ENCODE measurements at places on chromosomes 12 and 14.

GRCh38 chr12:124777399-124778372 is 86.0 kb downstream of the SCARB1 start:
- DNase-seq: peak; percentile 39

DNA sequence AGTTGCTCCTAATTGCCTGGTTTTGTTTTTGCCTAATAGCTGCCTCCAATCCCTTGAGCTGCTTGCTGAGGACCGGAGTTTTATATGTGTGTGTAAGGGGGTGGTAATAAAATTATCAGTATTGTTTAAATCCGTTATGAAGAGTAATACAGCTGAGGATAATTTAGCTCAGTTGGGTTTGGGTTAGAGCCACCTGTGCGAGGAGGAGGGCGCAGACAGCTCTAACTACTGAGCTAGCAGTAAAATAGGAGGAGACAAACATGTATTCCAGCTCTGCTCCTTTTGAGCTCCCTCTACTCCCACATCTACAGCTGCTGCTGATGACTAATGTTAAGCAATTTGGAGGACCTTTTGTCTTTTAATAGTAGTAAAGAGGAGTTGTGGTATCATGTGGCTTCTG is 61.5 kb downstream of the SPATS2 start:
- peak; percentile 86 for DNase-seq

- no peak for DNase-seq
Measured at GRCh38 chr14:61517911-61518384, 177.4 kb upstream of the HIF1A start.

DNA sequence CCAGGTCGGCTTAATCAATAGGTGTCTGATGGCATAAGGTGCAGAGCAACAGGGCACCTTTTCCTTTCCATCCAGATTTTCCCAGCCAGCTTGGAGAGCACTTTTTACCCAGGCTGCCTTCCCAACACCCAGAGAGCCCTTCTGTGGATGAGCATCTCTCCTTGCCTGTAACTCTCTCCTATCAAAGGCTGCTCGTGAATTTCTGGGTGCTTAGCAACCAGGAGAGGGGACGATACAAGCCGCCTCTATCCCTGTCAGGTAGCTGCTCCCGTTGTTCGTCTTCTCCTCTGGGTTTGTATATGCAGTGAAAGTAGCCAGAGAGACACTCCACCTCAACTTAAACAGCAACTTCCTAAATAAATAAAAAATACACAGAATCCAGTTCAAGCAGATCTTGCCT is 124.2 kb downstream of the CACNA1C start:
- no peak for DNase-seq

DNA sequence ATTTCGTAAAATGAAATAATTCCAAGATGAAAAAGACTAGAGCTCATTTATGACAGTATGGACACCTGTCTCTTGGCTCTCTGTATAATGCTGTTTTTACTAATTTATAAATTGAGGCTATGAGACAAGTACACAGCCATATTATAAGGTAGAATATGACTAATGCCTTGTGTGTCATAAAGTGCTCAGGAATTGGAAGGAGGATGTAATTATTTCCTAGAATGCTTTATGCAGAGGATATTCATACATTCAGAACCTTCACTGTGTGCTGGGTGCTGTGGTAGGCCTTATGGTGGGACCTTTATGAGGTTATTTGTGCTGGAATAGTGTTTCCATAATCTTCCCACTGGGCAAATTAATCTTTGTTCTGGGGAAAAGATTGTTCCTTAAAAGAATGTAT is 13.3 kb downstream of the PCNX1 start:
- no peak for DNase-seq

- DNase-seq: peak; percentile 36
Measured at GRCh38 chr12:49974677-49975317, 2.0 kb downstream of the AQP6 start.

DNA sequence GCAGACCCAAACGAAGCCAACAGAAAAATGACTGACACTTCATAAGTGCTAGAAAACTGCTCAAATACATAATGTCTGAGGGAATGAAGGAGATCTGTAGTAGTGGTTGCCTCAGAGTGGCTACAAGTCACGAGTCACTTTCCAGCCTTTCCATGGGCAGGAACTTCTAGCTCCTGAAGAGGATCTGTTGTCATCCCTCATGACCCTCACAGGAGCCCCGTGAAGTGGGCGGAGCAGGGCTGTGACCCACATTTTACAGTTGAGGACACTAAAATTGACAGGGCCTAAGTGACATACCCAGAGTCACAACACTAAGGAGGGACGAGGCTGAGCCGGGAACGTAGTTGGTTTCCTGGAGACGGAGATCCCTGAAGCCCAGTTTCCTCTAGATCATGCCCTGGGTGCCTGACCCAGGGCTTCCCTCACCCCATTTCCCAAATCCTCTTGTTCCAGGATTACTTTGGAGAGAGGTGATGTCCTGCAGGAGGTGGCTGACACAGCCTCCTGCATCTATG is 45.8 kb upstream of the P2RX7 start:
- peak; percentile 41 for DNase-seq

DNA sequence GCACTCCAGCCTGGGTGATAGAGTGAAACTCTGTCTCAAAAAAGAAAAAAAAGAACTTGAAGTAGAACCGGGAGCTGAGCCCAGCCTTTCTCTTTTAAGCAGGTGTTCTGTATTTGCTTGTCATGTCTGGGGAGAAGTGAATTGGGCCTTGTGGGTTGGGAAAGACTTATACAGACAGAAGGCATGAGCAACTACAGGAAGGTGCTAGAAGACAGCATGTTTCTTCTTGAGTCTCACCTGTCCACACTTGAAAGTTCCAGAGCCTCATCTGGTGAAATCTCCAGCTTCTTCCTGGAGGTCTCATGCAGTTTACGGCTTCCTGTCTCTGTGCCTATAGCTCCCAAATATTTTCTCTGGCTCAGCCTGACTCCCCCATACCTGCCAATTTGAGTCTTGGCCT is 2.5 kb downstream of the PGAM5 start:
- DNase-seq: no peak

DNA sequence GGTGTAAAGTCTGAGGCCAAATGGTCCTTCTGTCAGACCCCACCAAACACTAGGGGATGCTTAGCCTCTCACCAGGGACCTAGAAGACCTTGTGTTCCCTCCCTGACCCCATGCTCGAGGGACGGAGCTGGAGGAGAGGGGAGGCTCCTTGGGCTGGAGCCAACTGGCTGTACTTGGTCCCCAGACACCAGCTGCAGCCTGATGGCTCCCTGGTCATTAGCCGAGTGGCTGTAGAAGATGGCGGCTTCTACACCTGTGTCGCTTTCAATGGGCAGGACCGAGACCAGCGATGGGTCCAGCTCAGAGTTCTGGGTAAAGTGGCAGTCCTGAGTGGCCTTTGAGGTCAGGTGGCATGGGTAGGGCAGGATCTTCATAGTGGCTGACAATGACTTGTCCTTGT is 29.0 kb downstream of the PAPLN start:
- DNase-seq: no peak

DNA sequence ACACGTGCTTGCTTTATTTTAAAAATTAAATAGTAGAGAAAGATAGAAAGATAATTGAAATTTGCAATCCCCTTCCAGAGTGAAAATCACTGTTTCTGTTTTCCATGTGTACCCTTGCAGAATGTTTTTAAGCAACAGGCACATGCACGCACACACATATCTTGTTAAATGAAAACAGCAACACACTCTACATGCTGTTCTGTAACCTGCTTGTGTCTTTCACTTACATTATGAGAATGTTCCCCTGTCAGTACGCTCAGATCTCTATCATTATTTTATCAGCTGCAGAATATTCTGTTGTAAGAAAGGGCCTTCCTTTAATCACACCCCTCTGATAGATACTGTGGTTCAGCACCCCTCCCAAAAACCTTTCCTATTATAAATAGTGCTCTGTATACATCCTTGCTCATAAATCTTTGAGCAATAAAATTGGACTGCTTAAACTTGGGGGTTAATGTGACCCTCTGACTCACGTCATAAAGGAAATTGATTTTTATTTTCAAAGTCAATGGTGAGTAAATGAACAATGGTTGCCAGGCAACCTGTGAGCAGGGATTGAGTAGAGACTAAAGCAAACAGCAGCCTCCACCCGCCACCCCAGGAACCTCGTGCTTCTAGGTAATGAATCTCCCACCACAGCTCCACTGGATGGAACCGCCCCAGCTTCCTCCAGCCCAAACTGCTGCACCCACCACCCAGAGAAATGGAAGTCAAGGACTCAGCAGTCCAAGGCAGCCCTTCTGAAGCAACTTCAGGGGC is 31.9 kb upstream of the CHGA start:
- no peak for DNase-seq

- no peak for DNase-seq
Measured at GRCh38 chr14:61953602-61954001, 191.4 kb downstream of the SNAPC1 start.

- no peak for DNase-seq
Measured at GRCh38 chr14:99148861-99149610, 123.0 kb downstream of the BCL11B start.

DNA sequence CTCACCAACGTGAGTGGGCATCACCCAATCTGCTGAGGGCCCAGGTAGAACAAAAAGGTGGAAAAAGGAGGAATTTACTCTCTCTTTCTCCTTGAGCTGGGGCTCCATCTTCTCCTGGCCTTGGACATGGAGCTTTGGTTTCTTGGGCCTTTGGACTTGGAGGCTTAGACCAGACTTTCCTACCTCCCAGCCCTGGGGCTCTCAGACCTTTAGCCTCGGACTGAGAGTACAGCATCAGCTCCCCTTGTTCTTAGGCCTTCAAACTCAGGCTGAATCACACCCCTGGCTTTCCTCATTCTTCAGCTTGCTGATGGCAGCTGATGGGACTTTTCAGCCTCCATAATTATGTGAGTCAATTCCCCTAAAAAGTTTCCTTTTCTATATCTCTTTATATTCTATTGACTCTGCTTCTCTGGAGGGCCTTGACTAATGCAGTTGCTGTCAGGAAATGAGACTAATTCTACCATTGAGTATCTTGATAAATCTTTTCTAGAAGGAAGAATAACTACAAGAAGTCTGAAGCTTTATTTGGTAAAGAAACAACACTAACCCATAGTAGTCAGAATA is 15.9 kb upstream of the CLEC4E start:
- DNase-seq: peak; percentile 66

DNA sequence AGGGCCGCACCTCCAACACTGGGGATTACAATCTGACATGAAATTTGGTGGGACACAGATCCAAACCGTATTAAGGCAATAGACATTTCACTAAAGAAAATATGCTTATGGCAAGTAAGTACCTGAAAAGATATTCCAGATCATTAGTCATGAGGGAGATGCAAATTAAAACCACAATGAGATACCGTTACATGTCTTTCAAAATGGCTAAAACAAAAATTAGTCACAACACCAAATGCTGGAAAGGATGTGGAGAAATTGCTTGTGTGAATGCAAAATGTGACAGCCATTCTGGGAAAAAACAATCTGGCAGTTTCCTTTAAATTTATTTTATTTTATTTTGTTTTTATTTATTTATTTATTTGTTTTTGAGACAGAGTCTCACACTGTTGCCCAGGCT is 82.3 kb upstream of the PTGDR start:
- DNase-seq: no peak

GRCh38 chr12:20415028-20415427 is 46.7 kb downstream of the PDE3A start:
- DNase-seq: no peak

DNA sequence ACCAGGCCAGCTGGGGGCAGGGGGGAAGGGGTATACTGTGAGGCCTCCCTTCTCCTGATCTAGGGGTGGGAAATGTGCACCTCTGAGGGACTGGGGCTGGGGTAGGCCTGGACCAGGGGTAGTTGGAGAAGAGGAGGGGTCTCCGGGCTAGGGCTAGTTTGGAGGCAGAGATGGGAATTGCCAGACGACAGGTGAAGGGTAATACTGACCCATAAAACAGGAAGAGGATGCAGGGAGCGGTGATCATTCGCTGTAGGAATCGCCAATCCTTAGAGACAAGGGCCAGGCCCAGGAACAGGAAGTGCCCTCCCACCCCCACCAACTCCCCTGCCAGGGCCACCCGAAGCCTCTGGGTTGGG is 4.4 kb downstream of the SLC22A17 start:
- DNase-seq: no peak

GRCh38 chr14:73231981-73232851 is 5.1 kb upstream of the PAPLN start:
- no peak for DNase-seq

DNA sequence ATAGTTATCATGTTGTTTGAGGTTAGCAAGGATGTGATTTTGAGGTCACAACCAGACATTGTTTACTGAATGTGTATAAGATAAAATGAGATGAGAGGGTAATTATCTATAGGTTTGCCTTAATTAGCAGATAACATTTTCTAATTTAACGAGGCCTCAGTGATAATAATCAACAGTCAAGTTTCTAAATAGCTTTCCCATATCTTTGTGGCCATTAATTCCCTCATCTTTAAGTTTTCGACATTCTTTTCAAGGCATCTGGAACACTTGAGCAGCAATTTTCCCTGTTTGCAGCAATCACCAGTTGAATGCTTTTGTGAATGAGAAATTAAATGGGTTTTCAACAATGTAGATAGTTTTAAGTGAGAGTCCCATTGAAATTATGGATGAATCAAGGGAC is 304.1 kb downstream of the SYT1 start:
- DNase-seq: no peak

GRCh38 chr14:92863286-92864080 is 59.5 kb upstream of the CHGA start:
- peak; percentile 20 for DNase-seq

- DNase-seq: peak; percentile 58
Measured at GRCh38 chr14:67738740-67739504, 37.2 kb downstream of the RDH12 start.

DNA sequence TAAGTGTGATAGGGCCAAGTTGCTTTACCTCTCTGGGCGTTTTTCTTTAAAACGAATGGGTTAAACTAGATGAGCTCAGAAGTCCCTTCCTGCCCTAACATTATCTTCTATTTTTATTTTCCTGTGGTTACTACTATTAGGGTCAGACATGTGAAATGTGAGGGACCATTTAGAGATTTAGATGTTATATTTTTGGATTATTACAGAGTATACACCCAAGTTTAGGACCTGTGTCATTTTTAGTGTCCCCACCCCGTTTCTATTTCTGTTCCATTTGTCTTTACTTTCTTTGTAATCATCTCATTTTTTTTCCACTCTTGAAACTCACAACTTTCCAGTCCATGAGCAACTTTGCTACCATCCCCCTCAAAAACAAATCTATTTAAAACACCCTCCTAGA is 56.3 kb downstream of the SLC4A8 start:
- no peak for DNase-seq

DNA sequence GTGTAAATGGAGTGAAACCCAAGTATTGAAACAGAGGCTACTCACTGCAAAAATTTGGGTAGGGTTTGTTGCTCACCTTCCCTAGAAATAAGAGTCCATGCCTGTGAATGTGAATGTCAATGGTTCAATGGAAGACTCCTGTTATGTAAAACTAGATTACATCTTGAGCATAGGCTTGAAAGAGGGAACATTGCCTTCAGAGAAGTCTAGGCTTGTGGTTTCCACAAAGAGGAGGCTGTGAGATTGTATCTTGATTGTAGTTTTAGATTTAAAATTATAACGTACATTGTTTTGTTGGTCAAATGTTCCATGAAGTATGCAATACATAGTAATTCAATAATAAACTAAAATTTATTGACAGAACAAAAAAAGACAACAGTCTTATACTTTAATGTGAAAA is 413.7 kb upstream of the RPL10L start:
- no peak for DNase-seq

- DNase-seq: no peak
Measured at GRCh38 chr12:104416585-104416984, 40.2 kb upstream of the CHST11 start.
